ENCODE measurements at places on chromosomes 5 and 9.
A peak's percentile ranks its signal among the peaks of the same experiment; 100 is the strongest.

- peak; percentile 19 for DNase-seq
These were observed 35.6 kb downstream of the NIM1K start for GRCh38 chr5:43227655-43228054.

DNA sequence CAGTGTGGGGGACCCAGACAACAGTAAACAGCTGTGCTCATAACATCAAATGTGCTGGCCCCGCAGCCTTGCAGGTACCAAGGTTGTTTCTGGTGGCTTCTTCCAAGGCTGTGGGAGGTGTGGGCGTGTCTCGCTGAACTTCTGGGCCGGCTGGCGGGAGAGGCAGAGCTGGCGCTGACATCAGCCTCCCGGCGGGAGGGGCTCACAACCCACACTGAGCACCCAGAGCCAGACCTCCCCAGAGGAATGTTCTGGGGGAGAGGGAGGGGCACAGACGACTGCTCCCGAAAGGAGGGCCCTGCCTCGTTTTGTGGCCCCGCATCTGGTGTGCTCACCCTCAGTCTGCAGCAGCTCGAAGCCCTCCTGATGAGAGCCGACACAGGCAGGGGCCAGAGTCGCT lies 6.9 kb upstream of the SLC12A7 start:
- peak; percentile 71 for DNase-seq

DNA sequence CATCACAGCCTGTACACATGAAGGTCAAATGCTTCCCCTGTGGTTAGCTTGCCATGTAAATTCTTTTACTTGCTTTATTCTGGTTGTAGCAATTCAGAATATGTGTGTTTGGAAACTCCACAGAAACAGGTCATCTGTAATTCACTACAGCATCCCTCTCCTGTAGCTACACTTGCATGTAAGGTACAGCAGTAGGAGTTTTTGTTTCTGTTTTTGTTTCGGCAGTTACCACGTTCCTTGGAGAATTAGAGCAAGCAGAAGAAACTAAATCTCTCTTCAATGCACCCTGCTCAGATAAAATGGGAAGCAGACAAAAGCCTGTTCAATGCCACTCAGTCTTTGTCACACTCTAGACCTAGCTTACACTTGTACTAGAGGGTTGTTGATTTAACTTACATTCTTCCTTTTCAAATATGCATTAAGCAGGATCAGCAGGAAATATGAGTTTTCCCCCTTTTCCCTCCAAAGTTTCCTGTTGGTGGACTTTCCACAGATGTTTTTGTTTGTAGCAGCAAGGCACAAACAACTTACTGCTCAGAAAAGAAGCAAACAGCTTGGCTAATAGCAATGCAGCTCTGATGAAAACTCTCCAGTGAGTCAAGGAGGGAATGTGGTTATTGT lies 80.9 kb downstream of the YIPF5 start:
- DNase-seq, result no peak

GRCh38 chr5:11064763-11065450 lies 303.9 kb upstream of the DAP start:
- DNase-seq, result no peak

- DNase-seq, result peak; percentile 43
These were observed 57.4 kb upstream of the PRSS3 start for GRCh38 chr9:33737811-33738606.

DNA sequence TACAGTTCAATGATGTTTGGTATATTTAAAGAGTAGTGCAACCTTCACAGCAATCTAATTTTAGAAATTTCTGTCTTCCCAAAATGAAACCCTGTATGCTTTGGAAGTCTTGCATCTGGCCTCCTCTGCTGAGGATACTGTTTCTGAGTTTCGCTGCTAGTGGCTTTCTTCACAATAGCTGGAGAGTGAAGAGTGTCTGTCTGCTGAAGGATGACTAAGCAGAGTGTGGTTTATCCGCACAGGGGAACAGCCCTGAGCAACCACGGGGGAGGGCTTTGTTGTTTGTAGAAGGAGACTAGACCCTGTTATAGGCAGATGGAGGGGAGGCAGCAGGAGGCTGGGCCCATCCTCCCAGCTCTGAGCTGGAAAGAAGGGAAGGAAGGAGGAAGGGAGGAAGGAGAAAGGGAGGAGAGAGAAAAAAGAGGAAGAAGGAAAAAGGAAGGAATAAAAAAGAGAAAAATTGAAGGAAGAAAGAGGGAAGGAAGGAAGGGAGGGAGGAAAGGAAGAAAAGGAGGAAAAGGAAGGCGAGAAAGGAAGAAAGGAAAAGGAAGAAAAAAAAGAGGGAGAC lies 10.5 kb upstream of the IRX2 start:
- no peak for DNase-seq

- no peak for DNase-seq
These were observed 33.5 kb upstream of the ZSWIM6 start for GRCh38 chr5:61298580-61298979.

DNA sequence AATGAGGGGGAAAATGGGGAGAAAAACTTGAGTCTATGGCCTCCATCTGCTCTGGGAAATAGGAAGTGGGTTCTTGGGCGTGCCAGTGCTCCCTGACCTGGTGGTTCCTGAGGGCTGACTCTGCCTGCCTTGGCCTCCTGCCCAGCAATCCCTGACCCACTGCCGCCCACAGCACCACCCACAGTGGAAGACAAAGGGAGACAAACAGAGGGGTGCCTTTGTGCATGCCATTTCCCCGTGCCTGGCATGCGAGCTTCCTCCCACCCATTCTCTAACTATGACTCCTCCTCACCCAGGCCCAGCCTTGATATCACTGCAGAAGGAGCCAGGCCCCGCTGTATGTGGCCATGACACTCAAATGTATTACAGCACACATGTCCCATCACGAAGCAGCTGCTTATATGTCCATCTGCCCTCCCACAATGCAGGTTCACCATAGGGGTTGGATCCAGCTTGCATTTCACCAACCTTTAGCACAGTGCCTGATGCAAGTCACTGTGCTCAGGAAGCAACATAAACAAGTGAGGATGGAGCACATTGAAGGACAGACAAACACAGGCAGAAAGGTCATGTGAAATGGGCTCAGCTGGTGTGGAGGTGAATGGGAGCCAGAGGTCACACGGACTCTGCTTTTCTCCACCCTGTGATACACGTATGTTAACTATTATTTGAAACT lies 84.4 kb downstream of the ADRB2 start:
- peak; percentile 93 for DNase-seq

DNA sequence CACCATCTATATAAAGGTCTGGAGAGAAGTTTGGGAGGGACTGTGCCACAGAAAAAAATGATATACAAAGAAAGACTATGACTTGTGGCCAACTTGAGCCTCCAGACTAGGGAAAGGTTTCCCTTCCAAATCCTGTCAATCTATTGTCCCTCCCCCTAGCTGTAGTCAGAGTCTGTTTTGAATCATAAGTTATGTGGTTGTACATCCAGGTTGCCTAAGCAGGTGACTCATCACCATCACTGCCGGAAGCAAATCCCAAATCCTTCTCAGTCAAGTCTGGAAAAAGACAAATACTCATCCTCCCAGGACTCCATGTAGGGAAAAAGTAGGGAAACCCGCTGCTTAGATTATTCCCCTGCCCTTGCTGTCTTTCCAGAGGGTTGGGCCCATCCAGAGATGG lies 235.7 kb downstream of the CDK5RAP2 start:
- peak; percentile 67 for DNase-seq

- DNase-seq, result no peak
These were observed 308.1 kb upstream of the GRAMD2B start for GRCh38 chr5:126115059-126115629.

GRCh38 chr9:130531670-130532069 lies 47.7 kb upstream of the FUBP3 start:
- no peak for DNase-seq

DNA sequence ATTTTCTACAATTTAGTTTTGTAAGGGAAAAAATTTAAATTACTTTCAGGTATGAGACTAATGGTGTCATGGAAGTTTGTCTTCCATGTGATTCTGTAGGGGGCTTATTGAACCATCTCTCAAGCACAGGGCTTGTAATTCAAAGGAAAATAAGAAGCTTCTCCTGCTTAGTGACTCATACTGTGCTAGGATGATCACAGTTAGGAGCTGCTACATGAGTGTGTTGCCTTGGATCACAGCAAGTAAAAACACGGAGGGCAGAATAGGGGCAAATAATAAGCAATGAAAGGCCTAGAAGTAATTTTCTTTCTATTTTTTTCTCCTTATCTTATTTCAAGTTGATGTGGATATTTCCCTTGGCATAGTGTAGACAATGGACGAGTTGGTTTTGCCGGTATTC lies 28.9 kb downstream of the TMEM167A start:
- no peak for DNase-seq

GRCh38 chr5:112275671-112276070 lies 143.4 kb downstream of the EPB41L4A start:
- DNase-seq, result no peak

DNA sequence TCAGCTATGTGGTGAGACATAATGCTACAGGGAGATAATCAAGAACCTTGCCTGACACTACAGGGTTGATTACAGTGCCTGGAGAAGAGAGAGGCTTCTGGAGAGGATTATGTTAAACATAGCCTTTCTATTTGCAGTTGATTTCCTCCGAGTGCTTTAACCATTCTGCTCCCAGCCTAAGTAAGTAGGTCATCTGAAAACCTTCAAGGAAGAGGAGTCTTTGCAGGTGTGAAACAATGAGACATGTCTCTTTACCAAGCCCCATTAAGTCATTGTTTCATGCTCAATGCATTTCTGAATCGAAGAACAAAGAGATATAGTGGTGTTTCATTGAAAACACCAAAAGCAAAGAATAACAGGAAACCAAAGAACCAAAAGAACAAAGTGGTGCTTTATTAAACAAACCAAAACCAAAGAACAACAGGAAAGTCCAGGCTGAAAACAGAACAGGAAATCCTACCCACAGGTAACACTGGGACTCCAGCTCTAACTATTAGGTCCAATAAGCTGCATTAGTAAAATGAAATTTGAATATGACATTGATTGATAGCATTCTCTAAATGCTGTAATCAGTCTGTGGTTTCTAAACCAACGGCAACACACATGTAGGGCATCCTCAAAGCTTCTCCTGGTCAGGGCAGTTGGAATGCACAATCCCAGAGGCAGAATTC lies 113.3 kb upstream of the SPATA31D4 start:
- peak; percentile 50 for DNase-seq

- no peak for DNase-seq
These were observed 10.7 kb downstream of the PRUNE2 start for GRCh38 chr9:76895186-76895585.

DNA sequence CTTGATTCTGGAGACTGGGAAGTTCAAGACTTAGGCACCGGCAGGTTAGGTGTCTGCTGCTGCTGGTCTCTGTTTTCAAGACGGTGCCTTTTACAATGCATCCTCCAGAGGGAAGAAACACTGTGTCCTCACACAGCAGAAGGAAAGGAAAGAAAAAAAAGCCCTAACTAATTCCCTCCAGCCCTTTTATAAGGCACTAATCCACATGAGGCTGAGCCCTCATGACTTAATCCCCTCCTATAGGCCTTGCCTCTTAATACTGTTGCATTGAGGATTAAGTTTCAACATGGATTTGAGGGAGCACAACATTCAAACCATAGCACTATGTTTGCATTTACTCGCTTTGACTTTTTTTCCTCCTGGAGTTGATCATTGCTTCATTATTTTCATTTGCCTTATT lies 585.9 kb downstream of the TLR4 start:
- no peak for DNase-seq

DNA sequence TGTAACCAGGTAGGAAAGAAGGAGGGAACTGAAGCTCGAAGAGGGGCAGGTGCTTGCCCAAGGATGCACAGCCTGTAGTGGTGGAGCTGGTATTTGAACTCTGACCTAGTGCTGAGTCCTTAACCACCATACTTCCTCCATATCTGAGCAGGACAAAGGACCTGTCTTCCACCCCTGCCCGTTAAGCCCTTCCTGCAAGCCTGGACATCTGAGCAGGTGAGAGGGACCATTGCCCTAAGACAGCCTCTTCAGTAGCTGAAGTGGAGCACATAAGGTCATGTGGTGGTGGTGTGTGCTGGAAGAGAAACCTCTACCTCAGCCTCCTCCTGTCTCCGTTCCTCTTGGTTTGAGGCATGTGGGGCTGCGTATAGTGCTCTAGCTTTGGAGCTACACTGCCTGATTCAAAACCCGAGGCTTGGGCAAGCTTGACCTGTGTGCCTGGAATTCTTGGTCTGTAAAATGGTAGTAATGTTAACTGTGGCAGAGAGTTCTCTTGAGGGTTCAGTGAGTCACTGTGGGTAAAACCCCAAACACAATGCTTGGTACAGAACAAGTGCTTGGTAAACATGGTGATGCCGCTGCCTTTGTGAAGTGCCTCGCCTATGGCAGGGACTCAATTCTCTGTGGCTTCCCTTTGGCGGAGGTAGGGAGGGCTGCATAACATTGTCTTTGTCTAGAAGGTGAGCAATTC lies 7.4 kb downstream of the GALNT10 start:
- peak; percentile 91 for DNase-seq

DNA sequence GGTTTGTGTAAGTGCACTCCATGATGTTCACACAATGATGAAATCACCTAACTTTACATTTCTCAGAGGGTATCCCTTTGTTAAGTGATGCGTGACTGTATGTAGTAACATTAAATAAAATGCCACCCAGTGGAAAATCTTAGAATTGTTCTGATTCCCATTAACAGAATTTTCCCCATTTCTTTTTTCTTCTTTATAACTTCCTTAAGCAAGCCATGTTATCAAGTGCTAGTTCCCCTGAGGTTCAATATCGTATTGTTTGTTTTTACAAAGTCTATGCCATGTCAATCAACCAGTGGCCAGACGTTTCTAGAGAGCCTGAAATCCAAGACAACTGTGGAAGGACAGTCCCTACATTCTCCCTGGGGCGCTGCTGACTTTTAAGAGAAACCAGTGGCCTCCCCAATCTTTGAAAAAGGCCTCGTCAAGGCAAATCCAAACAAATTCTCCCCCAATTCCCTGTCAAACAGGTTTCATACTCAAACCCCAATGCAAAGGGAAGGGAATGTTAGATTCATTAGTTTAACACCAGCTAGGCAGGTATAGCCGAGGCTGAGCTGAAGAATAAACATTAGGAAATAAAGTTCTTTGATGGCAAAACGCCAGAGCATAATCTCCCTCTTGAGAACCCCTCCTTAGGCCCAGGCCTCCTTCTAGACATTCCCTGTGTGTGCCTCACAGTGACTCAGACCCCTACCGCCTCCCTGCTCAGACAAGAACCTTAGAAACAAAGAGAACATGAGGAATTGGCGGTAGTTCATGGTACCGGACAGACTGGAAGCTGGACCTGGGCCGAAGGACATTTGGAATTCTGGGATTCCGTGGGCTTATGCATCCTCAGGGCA lies 198.7 kb downstream of the GNA14 start:
- peak; percentile 74 for DNase-seq

GRCh38 chr9:137167747-137168572 lies 1.9 kb downstream of the LRRC26 start:
- no peak for DNase-seq

DNA sequence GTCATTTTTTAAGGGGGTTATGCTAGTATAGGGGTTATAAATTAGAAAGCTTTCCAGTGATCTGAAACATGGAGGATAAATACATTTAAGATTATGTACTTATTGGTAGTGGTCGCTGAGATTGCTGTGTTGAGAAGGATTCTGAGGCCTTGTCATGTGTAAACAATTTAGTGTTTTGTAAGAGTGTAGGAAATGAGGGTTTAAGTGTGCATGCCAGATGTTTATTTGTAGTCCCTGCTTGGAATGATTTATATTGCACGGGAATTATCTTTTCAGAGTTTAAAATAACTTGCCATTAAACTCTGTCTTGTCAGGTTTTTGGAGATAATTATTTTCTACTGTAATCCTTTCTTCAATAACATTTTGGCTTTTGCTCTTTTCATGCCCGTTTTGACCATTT lies 19.4 kb downstream of the ZNF618 start:
- DNase-seq, result no peak

- DNase-seq, result no peak
These were observed 6.3 kb upstream of the TDRD7 start for GRCh38 chr9:97405551-97405950.

GRCh38 chr5:39395521-39395920 lies 29.3 kb downstream of the DAB2 start:
- DNase-seq, result no peak

All from PC-9 (cell line).